Activated CD4-positive, alpha-beta T cell treated with anti-CD3 and anti-CD28 coated beads, Interleukin-2, amount 50 U/mL, for 48 hours (primary cell): ENCODE measurements at places on chromosomes 5 and 9.

DNA sequence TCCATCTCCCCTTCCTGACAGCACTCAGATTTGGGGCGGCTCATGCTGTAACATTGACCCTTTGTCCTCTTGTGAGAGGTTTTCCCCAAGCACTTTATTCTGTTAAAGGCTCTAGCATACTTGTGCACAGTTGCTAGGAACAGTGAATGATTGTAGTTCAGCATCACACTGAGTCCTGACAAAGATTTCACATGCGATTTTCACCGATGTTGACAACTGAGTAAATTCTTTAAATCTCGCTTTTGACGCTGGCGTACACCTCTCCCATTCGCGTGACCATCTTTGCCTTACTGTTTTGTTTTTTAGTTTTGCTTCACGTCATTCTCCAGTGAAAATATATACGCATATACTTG lies 780 bp downstream of the CDC37L1 start:
- no peak for DNase-seq

- DNase-seq, result no peak
Measured at GRCh38 chr9:114899995-114900394, 30.4 kb downstream of the TNFSF8 start.

DNA sequence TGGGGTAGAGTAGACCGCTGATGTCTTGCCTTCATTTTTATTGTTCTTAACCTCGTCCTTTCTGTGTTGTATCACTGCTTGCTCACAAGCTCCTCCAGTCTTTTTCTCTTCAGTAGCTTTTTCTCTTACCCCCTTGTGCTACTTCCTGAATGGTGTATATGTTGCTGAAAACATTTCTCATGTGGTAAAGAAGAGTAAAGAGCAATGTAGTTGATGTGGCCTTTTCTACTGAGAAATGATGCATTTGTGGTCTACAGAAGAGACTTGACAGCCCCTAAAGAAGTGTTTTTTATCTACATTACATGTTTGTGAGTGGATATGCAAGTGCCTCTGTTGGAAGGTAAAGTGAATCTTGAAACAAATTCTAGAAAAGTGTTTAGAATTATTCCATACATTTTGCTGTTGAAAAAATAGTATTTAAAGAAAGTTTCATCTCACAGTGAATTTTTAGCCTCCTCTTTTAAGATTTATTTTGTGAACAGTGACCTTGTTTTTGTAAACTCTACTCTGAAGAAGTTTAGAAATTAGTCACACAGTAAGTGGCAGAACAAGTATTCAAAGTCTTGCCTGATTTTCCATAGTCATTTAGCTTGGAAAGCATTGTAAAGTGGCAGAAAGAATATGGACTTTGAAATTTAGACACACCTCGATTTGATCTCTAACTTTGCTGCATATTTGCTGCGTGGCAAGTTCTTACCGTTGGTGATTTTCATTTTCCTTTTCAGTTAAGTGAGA lies 17.4 kb downstream of the CDC42SE2 start:
- no peak for DNase-seq

DNA sequence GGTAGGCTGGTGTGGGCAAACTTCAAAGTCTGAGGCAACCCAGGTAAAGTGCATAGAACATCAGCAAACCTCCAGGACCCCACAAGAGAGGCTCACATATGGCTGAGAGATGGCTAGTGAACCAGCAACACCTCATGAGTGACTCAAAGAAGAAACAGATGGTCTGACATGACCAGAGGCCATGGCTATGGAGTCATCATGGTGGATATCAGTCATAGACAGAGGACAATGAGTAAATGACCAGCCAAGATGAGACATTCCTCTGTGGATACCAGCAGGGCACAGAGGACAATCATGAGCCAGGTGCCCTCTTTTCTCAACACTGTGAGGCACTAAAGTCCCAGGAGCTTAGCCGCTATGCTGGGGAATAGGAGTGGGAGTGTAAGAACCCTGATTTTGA lies 180.8 kb downstream of the RASEF start:
- DNase-seq, result no peak

DNA sequence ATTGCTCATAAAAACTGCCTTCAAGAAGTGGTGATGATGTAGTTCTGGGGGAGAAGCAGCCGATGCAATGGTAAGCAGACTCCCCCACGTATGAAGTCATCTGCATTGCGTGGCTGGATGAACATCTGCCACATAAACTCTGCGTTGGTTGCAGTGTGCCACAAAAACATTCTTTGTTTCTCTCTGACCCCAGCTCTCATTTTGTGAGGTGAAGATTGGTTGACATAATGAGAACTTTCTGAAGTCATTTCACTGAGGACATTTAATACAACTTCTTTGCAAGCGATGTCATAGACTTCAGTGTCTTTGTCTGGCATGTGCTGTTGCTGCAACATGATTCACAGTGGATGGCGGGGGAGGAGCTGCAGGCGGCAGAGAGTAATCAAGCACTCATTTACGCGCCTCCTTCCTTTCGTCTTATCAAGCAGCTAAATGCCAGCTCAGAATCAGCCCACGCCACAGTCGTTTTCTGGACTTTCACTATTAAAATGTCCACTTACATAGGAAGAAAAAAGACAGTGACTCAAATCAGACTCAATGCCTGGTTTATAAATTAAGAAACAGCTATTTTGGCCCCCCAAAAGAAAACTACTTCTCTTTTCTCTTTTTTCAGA lies 91.5 kb upstream of the NFIL3 start:
- DNase-seq, result peak; percentile 3

GRCh38 chr9:32384002-32384363 lies 460 bp upstream of the ACO1 start:
- DNase-seq, result no peak

GRCh38 chr9:437574-438001 lies 222.9 kb downstream of the DOCK8 start:
- no peak for DNase-seq
